ENCODE measurements at places on chromosomes 16 and 17.

DNA sequence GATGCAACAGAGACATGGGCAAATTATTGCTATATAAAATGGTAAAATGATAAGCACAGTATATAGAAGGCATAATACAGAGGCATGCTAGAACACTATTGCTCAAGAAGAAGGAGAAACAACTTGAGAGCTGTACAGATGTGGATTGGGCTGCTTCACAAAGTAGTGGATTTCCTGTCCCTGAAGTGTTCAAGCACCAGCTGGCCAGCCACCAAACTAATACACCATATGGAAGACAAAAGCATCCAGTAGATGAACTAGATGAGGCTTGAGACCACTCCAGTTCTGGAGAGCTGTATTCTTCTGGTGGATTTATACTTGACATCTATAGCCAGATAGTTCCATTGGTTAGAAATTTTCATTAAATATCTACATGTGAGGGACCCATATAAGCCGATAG is 134.1 kb upstream of the GNAO1 start:
- H3K27ac ChIP-seq: no peak overlapping the region
- no peaks in the 10 kb centered on the region for H3K27me3 ChIP-seq
- no peaks in the 10 kb centered on the region for H3K4me1 ChIP-seq
- no peaks in the 10 kb centered on the region for H3K36me3 ChIP-seq

- H3K36me3 ChIP-seq: peaks cover 26% of the 10 kb centered on the region
- no peak overlapping the region for H3K27ac ChIP-seq
- H3K27me3 ChIP-seq: no peaks in the 10 kb centered on the region
These were observed 25.8 kb downstream of the ADGRG5 start for GRCh38 chr16:57568173-57568678.

GRCh38 chr17:27339836-27340550 is 46.1 kb downstream of the WSB1 start:
- no peak overlapping the region for H3K4me3 ChIP-seq
- H3K36me3 ChIP-seq: no peaks in the 10 kb centered on the region
- no peaks in the 10 kb centered on the region for H3K27me3 ChIP-seq
- H3K27ac ChIP-seq: no peak overlapping the region
- peaks cover 10% of the 10 kb centered on the region for H3K4me1 ChIP-seq

- peaks cover 6% of the 10 kb centered on the region for H3K4me1 ChIP-seq
- peak; percentile 94 for DNase-seq
- H3K4me3 ChIP-seq: peak overlapping the region; percentile 89
- H3K27me3 ChIP-seq: no peaks in the 10 kb centered on the region
- H3K36me3 ChIP-seq: peaks cover 3% of the 10 kb centered on the region
These were observed 989 bp upstream of the DUSP14 start for GRCh38 chr17:37488607-37489196.

DNA sequence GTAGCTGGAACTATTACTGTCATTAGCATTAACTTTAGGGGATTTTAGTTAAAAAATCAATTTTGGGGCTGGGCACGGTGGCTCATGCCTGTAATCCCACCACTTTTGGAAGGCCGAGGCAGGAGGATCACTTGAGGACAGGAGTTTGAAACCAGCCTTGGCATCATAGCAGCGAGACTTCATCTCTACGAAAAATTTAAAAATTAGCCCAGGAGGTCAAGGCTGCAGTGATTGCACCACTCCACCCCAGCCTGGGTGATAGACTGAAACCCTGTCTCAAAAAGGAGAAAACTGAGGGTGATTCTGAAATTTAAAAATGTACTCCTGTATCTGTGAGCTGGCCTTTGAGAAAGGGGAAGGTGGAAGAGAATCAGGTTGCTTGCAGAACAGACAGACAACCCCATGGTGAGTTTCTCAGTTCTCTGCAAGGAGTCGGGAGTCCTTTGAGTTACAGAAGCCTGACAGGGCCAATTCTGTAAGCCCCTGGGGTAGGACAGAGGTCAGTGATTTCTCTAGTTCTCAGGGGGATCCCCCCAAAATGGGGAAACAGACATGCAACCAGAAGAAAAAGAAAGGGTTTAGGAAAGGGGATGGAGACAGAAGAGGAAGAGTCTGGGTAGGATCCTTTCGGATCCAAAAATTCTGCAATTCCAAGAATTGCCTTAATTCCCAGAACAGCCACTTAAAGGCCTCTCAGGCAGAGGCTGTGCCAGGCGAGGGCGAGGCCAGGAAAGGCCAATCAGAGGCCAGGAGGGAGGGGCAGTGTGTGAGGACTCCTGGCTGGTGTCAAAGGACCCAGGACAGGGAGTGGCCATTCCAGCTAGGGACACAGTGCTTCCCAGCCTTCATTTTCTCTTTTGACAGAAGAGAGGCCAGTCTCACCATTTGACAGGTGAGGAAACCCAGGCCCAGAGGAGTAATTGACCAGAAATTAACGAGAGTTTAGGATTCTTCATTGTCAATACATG is 6.7 kb downstream of the NUPR1 start:
- H3K27ac ChIP-seq: no peak overlapping the region
- H3K4me1 ChIP-seq: no peaks in the 10 kb centered on the region
- DNase-seq: peak; percentile 89
- no peak overlapping the region for H3K4me3 ChIP-seq

DNA sequence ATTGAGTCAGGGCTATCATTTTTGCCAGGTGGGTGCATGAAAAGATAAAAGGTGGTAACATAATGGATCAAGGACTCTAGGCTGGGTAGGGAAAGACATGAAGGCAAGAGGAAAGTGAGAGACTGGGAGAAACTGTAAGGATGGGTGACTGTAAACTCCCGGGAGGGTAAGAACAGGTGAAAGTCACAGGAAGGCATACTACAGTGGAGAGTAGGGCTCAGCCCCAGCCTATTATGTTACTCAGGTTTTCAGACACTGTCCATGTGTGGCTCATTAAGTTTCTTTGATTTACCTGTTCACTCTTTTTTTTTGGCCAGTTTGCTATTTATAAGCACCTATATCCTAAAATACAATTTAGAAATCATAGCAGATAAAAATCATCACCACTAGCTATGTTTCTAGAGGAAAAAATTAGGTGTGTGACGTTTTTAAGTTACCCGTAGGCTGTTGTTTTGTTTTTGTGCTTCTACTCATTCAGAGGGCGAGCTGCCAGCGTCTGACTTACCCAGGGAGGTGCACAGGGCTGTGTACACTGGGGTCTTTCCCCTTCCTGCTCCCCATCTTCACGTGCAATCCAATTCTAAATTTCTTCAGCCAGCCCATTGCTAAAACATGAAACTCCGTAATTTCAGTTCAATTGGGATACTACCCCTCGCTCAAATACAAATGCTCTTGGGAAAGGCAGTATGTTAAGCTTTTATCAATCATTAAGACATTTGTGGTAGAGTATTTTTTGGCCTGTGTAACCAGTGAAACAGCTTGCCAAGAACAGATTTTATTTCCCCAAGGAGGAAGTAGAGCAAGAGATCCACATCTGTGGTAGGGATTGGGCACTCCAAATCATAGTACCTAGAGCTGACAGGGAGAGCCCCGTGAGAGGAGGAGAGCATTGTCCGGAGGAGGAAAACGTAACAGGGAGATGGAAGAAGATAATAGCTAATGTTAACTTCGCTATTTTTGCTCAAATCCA is 21.7 kb upstream of the VWA3A start:
- no peak for DNase-seq
- H3K27me3 ChIP-seq: no peaks in the 10 kb centered on the region
- no peak overlapping the region for H3K27ac ChIP-seq
- H3K4me1 ChIP-seq: no peaks in the 10 kb centered on the region
